SJCRH30 (cell line): ENCODE measurements at places on chromosomes 7 and 10. TPM values are rescaled to one million over a fixed set of nuclear protein-coding genes. Genes with fewer than 3 reads are reported as not detected.

DNA sequence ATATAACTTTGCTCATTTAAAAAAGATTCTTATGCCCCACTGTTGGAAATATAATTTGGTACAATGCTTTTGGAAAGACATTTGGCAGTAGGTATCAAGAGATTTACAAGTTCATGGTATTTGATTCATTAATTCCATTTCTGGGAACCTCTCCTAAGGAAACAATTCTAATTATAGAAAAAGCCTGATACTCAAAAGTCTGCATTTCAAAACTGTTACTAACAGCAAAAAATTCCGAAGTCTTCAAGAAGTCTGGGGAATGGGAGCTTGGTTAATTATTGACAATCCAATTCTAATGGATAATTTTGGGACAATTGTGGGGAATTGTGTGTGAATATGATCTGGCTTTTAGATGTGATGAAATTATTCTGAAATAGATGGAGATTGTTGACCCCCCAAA lies 59.6 kb downstream of the HDAC9 start:
- no peak overlapping the region for H3K27ac ChIP-seq
- H3K36me3 ChIP-seq = no peaks in the 10 kb centered on the region
- H3K27me3 ChIP-seq = no peaks in the 10 kb centered on the region
- no peak overlapping the region for H3K4me3 ChIP-seq

DNA sequence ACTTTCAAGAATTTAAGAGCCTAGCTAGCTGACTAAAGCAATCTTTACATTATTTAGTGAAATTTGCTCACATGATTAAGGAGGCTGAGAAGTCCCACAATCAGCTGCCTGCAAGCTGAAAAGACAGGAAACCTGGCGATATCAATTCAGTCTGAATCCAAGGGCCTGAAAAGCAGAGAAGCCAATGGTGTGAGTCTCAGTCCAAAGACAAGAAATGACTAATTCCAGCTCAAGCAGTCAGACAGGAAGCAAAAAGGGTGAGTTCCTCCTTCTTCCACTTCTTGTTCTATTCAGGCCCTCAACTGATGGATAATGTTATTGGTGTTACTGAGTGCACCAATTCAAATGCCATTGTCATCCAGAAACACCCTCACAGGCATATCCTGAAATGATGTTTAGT lies 1231.6 kb upstream of the CELF2 start:
- no peaks in the 10 kb centered on the region for H3K36me3 ChIP-seq
- no peak overlapping the region for H3K4me3 ChIP-seq
- no peaks in the 10 kb centered on the region for H3K4me1 ChIP-seq

DNA sequence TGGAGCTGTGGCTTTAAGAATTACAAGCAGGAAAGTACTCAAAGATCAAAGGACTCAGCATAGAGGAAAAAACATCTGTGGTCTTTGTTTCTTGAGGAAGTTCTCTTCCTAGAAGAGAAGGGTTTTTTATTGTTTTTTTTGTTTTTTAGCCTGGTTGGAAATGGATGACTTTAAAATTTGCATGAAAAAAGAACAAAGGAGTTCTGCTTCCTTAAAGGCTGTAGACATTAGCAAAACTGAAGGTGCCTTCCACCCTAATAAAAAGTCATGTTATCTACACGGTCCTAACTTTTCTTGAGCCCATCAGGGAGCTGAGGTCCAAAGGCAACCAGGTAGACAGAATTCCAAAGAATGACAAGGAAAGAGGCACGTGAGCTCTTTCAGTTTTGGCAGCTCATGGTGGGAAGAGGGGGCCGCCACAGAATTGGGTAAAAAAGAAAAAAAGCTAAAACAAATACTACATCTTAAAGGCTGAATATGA lies 356.6 kb downstream of the SH2D4B start:
- no peak overlapping the region for H3K4me3 ChIP-seq
- no peak overlapping the region for H3K27ac ChIP-seq
- no peaks in the 10 kb centered on the region for H3K27me3 ChIP-seq
- H3K4me1 ChIP-seq = no peaks in the 10 kb centered on the region
- no peak for DNase-seq

GRCh38 chr7:35424869-35425495 lies 171.1 kb upstream of the TBX20 start:
- no peak overlapping the region for H3K4me3 ChIP-seq
- peak; percentile 71 for DNase-seq
- H3K27me3 ChIP-seq = peaks cover 4% of the 10 kb centered on the region; the same call in 1 of the 2 replicates

DNA sequence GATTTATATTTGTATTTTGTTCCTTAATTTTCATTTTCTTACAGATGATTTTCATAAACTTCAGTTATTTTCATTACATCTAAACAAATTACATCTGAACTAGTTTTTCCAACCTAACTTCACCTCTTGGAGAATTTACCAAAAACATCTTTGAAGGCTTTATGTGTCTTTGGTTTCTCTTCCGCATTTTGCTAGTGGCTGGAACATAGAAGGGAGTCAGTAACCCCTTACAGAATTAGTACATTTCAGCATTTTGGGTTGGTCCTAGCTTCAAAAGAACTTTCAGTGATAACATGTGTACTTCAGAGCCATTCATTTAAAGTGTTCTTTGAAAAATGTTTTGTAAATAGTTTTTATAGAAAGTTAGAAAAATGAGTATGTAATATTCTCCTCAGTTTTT lies 169.8 kb upstream of the MTPN start:
- H3K27me3 ChIP-seq = 0 out of 2 replicates have a peak, but pooled peaks cover 10% of the 10 kb centered on the region
- DNase-seq = no peak
- H3K4me1 ChIP-seq = no peaks in the 10 kb centered on the region
- H3K36me3 ChIP-seq = no peaks in the 10 kb centered on the region

DNA sequence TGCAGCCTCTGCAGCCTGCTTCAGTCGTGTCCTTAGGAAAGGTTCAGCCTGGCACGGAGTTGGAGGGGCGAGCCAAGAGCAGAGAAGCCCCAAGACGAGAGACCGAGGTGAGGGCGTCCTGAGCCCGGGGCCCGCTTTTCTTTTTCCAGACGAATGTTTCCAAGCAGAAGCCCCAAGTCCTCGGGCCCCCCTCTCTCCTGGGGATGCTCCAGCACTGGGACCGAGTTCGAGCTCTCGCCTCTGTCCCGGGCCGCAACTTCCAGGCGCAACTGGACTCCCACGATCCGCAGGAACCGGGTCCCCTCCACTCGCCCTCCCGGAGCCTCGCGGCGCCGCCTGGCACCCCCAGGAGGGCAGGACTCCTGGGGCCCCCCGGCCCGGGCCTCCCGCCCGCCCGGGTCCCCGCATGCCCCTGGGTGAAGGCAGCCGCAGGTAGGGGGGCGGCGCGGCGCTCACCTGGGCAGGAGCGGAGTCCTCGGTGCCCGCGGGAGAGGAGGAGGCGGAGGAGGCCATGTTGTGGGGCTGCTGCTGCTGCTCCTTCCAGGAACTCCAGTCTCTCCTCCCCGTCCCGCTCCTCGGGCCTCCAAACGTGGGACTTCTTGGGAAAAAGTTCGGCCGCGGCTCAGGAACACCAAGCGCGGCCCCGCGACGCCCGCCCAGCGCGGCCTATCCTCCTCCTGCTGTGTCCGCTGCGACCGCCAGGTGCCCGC lies 45.3 kb upstream of the CDK1 start:
- no peaks in the 10 kb centered on the region for H3K4me1 ChIP-seq
- no peak overlapping the region for H3K4me3 ChIP-seq
- no peaks in the 10 kb centered on the region for H3K36me3 ChIP-seq
- H3K27ac ChIP-seq = no peak overlapping the region
- DNase-seq = no peak

GRCh38 chr7:121262221-121262620 lies 66.6 kb upstream of the WNT16 start:
- no peak for DNase-seq
- no peak overlapping the region for H3K27ac ChIP-seq
- peaks cover 3% of the 10 kb centered on the region; the same call in 1 of the 2 replicates for H3K4me1 ChIP-seq
- no peaks in the 10 kb centered on the region for H3K36me3 ChIP-seq

GRCh38 chr10:74890460-74890859 lies 64.1 kb downstream of the KAT6B start:
- H3K27ac ChIP-seq = no peak overlapping the region
- no peak overlapping the region for H3K4me3 ChIP-seq
- H3K4me1 ChIP-seq = no peaks in the 10 kb centered on the region

DNA sequence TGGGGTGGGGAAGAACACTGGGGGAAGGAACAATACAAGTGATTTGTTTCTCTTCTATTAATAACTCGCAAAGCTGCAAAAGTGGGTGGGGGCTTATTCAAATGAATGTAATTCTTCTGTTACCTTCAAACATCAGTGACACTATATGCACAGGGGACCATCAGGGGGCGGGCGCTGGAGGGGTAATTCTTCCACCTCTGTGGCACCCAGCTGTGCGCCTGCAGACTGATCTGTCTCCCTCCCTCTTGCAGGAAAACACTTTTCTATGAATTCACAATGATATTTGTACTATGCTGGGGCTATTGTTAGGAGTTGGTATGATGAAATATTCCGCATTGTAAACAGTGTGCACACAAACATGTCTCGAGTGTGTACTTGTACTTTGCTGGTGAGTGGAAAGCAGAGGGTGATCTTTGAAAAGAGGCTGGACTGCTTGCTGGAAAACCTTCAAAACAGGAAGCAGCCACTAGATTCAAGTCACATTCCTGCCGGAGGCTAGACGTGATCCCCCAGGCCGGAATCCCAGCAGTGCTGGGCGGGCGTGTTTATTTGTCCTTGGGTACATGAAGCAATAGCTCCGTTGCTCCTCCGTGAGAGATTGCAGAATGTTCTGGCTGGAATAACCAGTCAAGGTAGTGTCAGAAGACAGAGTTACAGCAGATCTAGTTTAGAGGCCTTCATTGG lies 15.8 kb upstream of the BNIP3 start:
- no peaks in the 10 kb centered on the region for H3K4me1 ChIP-seq
- H3K27ac ChIP-seq = no peak overlapping the region
- no peaks in the 10 kb centered on the region for H3K36me3 ChIP-seq
- H3K27me3 ChIP-seq = no peaks in the 10 kb centered on the region
- peak; percentile 27 for DNase-seq
- H3K4me3 ChIP-seq = no peak overlapping the region; the same call in 1 of the 2 replicates

- no peaks in the 10 kb centered on the region for H3K27me3 ChIP-seq
- no peak overlapping the region for H3K27ac ChIP-seq
- no peak overlapping the region for H3K4me3 ChIP-seq
Observed at GRCh38 chr10:109007514-109007913, 915.8 kb downstream of the XPNPEP1 start.

DNA sequence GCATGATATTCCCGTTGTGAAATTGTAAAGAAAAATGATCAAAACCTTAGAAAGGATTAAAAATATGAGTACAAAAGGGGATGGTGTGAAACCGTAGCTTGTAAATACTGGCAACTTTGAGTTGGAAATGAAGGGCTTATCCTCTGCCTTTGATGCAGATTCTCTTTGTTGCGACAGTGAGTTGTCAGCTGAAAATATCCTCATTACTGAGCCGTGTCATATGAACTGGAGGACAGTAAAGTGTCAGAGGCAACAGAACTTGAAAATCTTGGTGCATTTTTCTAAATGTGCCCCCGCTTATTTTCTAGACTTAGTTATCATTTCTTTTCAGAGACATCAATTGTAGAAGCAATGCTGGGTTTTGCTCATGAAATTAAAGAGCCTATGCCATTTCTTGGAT lies 170.5 kb upstream of the NPS start:
- peaks cover 22% of the 10 kb centered on the region for H3K36me3 ChIP-seq
- H3K27ac ChIP-seq = no peak overlapping the region
- DNase-seq = no peak
- H3K27me3 ChIP-seq = no peaks in the 10 kb centered on the region

AOAH gene
- total RNA-seq = 0.10 and 1.3 TPM in 2 replicates

LRRC18 gene
- total RNA-seq = not detected in 2 replicates

MYL10 gene
- 3.9 and 4.1 TPM in 2 replicates for total RNA-seq

FANK1 gene
- 0.42 and 0.71 TPM in 2 replicates for total RNA-seq

SLC13A1 gene
- total RNA-seq = 0.03 and 0.14 TPM in 2 replicates

KCNMA1 gene
- total RNA-seq = 0.33 and 0.69 TPM in 2 replicates
